ENCODE measurements at places on chromosomes 2 and 18.
A peak's percentile ranks its signal among the peaks of the same experiment; 100 is the strongest.

GRCh38 chr2:186733414-186733813, 39.6 kb downstream of the FAM171B start:
- DNase-seq, result no peak

- DNase-seq, result peak; percentile 9
These were observed 129.5 kb upstream of the ID2 start for GRCh38 chr2:8552293-8552801.

GRCh38 chr2:44949329-44950151, 8.0 kb downstream of the SIX3 start:
- DNase-seq, result no peak

GRCh38 chr2:56239437-56239836, 55.6 kb downstream of the CCDC85A start:
- DNase-seq, result no peak

GRCh38 chr18:8507361-8507760, 101.9 kb upstream of the RAB12 start:
- DNase-seq, result no peak

DNA sequence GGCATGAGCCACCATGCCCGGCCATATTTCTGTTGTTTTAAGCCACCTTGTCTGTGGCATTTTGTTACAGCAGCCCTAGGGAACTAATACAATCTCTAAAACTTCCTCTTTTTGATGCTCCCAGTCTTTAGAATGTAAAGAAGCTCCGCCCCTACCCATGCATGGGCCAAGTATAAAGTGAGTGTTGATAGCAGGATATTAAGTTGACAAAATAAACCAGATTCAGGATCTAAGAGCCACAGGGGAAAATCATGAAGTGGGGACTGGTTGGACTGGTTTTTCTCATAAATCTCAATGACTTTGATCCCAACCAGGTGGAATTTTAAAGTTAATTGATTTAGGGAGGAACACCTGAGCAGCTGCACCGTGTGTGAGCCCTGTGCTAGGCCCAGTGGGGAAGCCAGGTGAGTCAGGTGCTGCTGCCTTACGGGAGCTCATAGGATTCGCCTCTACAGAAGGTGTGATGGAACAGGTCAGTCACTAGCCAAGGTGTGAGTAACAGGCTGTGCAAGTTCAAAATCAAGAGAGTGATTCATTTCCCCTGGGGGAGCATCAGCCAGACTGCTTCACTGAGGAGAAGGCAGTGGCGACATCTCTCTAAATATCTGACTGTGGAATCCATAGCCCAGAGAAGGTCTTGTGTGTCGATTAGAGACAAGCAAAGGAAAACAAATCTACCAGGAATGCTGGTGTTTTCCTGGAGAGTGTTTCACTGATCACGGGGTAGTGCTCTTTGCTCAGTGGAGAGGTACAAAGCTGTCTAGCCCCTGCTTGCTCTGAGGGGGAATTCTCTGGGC, 63.0 kb upstream of the MSH2 start:
- no peak for DNase-seq

GRCh38 chr2:24731923-24732322, 61.3 kb downstream of the PTRHD1 start:
- no peak for DNase-seq

DNA sequence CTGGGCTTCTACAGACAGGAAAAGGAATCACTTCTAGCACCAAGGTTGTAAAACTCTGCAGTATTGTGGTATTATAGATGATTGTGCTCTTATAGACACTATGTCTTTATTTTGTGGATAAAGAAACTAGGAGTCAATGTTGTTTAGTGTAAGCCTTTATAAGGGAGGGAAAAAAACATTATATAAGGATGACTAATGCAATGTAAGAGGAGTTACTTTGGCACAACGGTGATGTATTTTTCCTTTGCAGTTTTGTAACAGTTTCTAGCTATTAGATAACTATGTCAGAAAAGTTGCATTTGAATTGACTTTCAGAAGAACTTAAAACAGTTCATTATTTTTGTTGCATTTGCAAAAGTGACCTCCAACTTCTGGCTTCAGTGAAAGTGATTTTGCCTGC, 545.4 kb downstream of the CCDC85A start:
- DNase-seq, result no peak

- DNase-seq, result no peak
These were observed 536.7 kb downstream of the TNS1 start for GRCh38 chr2:217466104-217466503.

- no peak for DNase-seq
These were observed 90.3 kb downstream of the TMEM163 start for GRCh38 chr2:134628453-134628852.

DNA sequence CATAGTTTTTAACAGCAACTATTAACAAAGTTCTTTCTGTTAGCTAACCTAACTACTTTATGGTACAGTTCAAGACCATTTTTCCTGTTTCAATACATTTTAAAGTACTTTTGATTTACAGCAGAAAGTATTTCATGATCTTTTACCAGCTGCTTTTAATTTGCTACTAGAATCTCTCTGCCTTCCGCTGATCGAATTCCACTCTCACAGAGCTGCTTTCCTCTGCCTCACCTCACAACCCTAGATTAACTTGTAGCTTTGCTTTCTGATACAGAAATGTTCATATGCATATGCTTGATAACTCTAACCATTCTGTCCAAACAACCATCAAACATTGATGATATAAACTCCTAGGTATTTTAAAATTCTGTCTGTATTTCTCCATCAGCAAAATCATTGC, 463.2 kb upstream of the ZEB2 start:
- no peak for DNase-seq

DNA sequence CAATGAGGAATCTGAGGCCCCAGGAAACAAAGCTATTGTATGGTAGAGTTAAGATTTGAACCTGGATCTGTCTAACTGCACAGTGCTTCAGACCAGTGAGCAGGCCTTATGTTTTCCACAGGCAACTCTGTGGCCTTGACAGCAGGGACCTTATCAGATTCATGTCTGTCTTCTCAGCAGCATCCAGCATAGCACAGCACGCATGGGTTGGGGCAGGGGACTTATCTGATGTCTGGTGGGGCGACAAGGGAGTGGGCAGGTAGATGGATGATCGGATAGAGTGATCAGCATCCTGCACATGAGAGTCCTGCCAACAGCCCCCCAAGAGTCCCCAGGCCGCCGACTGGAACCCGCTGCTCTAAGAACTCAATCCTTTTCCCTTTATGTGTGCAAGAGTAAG, 28.7 kb upstream of the KCNF1 start:
- no peak for DNase-seq

Measured in omental fat pad (tissue), 4 donors.